ENCODE measurements at places on chromosomes 2 and 18.

GRCh38 chr2:37026050-37026449 lies 58.1 kb downstream of the HEATR5B start:
- DNase-seq = no peak

- no peak for DNase-seq
Observed at GRCh38 chr2:216974321-216975302, 114.7 kb upstream of the TNP1 start.

DNA sequence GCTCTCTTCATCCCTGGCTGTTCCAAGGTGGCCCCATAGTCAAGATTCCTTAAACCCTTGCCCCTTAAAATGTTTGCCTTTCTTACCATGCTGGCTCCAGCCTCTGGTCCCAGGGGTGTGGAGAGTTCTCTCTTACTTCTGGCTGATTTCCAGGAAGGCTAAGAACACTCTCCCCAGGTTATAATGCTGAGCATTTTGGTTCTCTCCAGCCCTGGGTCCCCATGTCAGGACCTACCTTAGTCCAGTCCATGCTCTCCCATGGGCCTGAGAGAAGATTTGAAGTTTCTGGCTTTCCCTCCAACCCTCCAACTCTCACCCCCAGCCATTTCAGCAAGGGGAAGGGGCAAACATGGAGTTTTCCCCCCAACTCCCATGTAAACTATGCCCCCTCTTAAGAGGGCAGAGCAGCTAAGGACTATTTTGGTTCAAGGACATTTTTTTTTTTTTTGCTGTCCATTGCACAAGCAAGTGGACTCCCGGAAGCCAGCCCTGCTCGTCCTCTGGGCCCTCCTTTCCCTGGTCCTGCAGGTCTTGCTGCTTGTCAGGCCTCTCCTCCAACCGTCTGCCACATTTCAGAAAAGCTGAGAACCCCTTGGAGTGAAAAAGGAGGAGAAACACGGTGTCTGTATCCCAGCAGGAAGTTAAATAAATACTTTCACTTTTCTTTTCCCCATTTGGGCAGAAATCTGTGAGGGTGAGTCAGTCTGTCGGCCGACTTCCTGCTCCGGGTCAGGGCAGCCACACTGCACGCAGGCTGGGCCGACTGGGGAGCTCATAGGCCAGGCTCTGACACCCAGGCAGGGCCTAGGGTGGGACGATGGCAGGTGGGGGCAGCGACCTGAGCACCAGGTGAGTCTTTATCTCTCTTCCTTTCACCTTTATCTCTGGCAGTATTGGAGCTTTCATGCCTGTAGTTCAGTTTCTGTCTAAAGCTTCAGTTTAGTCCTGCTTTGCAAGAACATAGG lies at the start of gene SP140L:
Gene SP140L, plus strand, starts transcription at position 741 of the 965 bp plus-strand sequence. Its CDS starts 77 bp downstream, at position 818.
- DNase-seq = no peak

- no peak for DNase-seq
Observed at GRCh38 chr18:63099091-63099840, 220.3 kb downstream of the BCL2 start.

DNA sequence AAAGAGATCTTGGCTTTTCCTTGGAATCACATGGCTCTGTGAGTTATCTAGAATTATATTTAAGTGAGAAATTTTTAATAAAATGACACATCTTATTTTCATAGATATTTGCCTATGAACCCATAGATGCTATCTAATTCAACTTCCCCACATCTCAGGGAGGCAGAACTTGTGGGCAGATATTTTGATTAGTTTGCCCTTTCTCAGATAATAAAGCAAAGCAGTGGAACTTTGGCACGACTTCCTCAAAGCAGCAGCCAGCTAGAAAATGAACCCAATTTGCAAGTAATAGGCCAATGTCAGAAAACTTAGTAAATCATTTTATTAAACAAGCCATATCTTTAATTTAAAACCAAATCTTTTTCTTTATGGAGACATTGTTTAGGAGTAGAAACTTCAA lies 32.7 kb downstream of the RAB27B start:
- DNase-seq = no peak

DNA sequence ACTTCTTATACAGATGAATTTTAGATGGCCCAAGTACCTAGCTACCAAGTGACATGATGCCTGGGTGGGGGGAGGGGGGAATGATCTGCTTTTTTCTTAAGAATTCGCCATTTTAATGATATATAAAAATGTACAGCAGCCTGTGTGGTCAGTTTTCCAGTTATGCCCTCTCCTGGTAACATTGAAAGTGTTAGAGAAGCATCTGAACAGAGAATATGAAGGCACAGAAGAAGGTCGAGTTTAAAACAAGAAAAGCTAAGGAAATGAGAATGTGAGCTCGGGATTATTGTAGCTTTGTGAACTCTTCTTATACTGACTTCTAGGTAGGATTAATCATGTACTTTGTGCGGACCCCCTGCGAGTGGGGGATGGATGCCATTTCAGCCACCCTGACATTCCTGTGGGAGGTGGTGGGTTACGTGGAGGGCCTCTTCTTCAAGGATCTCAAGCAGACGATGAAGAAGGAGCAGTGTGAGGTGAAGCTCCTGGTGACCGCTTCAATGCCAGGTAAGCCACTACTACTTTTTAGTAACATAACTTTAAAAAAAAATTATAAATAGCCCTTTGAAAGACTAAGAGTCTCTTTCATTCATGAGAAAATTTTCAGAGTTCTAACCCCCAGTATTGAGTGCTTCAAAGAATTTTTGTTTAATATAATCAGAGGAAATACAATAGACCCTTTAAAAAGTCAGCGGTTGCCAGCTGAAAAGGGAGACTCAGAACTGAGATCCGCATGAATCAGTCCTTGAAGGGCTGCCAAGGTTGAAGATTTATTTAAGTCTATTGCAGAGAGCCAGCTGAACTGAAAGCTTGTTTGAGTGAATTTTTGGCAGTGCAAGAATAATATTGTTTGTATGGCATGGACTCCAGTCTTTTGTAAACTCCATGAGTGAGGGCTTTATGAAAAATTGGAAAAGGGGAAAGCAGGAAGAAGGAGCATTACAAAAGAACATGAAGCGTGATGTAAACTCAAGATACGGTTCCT lies 68.6 kb upstream of the RPE start:
- DNase-seq = no peak

DNA sequence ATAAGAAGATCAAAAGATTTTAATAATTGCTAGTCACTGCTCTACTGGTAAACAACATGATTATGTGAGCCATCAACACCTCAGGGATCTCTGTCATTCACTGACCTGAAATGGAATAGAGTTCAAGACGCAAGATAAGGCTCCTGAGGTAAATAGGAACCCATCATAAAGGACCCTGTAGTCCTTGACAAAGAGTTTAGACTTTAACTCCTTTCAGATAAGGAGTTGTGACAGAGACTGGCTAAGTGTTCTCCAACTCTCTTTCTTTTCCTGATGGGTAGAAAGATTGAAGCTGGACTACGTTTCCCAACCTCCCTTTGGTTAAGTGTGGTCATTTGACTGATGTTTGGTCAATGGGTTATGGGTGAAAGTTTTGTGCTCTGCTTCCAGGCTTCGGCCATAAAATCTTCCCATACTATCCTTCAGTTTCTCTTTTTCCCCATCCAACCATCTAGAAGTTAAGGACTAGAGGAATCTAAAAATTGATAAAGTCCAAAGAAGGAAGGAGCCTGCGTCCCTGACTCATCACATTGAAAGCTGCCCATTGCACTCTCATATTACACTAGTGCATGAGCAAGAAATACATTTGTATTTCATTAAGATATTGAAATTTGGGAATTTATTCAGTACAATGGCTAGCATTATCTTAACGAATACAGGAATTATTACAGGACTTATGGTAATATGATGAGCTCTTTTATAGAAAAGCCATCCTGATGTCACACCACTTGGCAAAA lies 293.7 kb upstream of the ACVR2A start:
- DNase-seq = no peak

DNA sequence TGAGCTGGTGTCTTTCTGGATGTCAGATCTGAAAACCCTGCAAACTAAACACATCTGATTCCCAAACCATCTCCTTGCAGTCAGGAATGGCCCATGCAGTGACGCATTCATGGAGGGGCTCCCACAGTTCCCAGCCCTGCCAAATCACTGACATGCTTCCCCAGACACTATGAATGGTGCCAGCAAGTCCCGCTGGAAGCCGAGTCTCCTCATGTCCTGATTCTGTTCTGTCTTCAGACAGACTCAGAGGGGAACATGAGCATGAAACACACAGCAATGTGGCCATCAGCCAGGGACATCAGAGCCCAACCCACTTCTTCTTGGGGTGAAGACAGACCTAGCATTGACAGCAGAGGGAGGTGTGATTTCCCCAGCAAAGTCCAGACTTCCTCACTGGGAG lies 83.7 kb downstream of the TTC32 start:
- no peak for DNase-seq

DNA sequence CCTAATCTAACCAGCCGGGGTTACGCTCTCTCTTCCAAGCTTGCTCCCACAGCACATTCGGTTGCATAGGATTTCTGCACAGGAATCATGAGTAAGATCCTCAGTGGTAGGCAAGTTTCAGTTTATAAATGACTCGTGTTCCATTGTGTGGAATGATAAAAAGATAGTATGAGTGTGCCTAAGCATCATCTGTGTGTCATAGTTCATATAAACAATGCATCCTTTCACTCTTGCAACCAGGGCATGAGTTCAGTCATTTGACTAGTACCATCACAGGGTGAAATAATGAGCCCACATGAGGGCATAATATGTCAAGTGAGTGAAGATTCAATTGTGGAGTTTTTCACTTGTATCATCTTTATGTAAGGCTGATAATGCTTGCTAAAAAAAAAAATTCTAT lies 417.1 kb upstream of the CDH2 start:
- DNase-seq = no peak

DNA sequence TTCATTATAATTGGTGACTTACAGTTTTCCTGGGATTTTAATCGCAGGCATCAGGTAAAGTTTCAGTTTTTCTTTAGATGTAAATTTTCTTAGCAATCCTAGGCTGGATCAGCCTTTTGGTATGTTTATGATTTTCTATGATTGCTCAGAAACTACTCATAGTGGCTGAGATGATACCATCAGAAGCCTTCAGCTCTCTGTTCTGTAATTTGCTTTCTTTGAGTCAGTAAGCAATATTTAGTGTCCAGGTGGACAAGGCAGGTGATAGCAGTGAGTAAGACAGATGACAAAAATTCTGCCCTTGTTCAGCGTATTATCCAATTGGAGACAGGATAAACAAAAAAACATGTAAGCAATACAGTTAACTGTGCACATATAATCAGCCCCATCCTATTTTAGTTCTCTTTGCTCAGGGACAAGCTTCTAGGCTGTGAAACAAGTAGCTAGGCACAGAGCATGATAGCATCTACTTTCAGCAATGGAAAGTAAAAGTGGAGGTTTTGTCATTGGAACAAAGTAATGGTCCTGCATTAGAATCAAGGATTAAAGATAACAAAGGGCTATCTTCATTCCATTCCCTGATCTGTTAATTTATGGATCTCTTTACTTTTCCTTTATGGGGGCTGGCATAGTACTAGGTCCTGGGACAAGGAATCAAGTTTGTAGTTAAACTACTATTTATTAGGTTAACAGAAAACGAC lies 100.8 kb downstream of the EPC2 start:
- DNase-seq = no peak

DNA sequence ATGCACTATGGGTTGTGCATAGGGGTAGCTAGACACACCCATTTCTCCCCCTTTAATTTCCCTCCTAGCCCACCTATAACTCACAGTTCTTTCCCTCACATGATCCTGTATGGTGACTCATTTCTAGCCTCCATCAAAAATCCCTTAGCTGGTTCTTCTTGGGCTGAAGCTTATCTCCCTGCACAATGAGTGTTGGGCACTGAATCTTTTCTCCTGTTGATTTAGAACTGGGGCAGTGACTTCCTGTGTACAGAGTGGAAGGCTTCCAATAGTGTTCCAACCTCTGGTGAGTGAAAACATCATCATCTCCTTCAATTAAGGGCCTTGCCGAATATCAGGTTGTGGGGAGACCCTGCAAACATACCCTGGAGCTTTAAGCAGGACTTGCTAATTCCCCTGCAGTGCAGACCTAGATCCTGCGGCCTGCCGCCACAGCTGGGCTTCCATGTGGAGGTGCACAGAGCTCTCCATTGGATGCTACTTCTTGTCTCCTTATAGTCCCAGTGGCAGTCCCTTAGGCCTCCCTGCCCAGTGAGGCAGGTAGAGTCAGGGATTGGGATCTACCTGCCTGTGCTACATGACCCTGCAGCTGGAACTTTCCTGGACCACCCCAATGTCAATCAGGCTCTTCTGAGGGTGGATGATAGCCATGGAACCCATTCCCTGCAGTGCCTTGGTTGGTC lies 121.8 kb downstream of the PLB1 start:
- DNase-seq = no peak

GRCh38 chr2:206149330-206149729 lies 9.9 kb downstream of the NDUFS1 start:
- DNase-seq = no peak

Data from NCI-H187 (cell line).